ENCODE measurements at places on chromosomes 16 and 17.

DNA sequence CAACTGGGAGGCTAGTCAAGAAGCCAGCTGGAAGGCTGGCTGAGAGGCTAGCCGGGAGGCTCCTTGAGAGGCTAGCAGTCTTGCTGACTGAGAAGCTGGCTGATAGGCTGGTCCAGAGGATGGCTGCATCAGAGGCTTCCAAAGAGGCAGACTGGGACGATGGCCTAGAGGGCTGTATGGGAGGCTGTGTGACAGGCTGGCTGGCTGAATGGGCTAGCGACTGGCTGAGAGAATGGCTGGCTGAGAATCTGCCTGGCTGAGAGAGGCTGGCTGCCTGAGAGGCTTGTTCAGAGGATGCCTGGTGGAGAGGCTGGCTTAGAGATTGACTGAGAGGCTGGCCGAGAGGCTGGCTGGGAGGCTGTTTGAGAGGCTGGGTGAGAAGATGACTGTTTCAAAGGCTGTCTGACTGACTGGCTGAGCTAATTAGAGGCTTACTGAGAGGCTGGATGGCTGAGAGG is 34.8 kb upstream of the ACSM2B start:
- H3K4me1 ChIP-seq: peaks cover 6% of the 10 kb centered on the region
- H3K36me3 ChIP-seq: no peaks in the 10 kb centered on the region
- no peaks in the 10 kb centered on the region for H3K27me3 ChIP-seq
- peak overlapping the region; percentile 98 for H3K27ac ChIP-seq
- H3K4me3 ChIP-seq: no peak overlapping the region
- DNase-seq: no peak

DNA sequence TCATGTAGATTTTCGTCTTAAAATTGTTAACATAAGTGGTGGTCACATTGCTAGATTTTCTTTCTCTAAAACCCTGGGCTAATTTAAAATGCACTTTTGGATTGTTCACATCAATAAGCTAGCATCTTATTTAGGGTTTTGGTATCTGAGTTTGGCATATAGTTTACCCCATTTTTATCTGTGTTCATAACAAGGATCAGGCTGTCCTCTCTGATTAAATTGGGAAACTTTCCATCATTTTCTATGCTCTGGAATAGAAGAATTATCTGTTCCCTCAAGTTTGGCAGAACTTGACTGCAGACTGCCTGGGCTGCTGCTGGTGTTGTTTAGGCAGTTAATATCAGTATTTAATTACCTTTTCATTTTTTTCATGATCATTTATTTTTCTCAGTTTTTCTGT is 1.8 kb downstream of the SPECC1 start:
- H3K27me3 ChIP-seq: no peaks in the 10 kb centered on the region
- no peak overlapping the region for H3K4me3 ChIP-seq
- H3K4me1 ChIP-seq: no peaks in the 10 kb centered on the region
- no peaks in the 10 kb centered on the region for H3K36me3 ChIP-seq

DNA sequence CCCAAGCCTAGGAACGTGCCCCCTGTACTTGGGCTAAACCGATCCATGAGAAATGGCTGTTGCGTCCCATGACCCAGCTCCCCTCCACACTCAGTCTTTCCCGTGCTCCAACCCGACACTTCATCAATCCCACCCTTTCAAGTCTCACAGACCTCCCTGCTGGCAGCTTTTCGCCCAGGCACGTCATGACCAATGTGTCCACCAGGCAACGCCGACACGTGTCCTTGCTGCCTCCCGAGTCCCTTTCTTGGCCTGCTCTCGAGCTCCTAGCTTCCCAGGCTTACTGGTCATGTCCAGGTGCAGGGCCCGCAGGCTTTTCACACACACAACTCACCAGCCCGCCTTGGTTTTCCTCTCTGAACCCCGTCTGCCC is 12.2 kb downstream of the MNT start:
- no peak overlapping the region for H3K27ac ChIP-seq
- peaks cover 22% of the 10 kb centered on the region for H3K4me1 ChIP-seq
- H3K36me3 ChIP-seq: peaks cover 30% of the 10 kb centered on the region
- no peaks in the 10 kb centered on the region for H3K27me3 ChIP-seq
- H3K4me3 ChIP-seq: no peak overlapping the region
- DNase-seq: no peak

DNA sequence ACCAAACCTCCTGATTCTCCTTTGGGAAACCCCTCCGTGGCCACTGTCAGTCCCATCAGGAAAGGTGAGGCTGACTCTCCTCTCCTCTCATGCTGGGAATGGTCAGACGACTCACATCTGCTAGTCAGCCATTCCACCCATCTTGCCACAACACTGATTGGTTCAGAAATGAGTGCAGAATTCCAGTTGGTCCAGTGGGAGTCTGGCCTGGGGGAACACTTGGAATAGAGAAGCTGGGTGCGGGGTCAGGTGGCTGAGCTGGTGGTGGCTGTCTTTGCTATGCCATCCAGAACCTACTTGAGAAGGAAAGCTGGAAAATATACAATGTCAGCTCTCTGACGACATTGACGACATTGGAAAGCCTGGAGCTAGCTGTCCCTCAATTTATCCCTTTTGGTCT is 23.6 kb upstream of the PLLP start:
- H3K27ac ChIP-seq: peak overlapping the region; percentile 94
- H3K27me3 ChIP-seq: no peaks in the 10 kb centered on the region
- H3K4me1 ChIP-seq: peaks cover 5% of the 10 kb centered on the region
- DNase-seq: no peak
- no peaks in the 10 kb centered on the region for H3K36me3 ChIP-seq

DNA sequence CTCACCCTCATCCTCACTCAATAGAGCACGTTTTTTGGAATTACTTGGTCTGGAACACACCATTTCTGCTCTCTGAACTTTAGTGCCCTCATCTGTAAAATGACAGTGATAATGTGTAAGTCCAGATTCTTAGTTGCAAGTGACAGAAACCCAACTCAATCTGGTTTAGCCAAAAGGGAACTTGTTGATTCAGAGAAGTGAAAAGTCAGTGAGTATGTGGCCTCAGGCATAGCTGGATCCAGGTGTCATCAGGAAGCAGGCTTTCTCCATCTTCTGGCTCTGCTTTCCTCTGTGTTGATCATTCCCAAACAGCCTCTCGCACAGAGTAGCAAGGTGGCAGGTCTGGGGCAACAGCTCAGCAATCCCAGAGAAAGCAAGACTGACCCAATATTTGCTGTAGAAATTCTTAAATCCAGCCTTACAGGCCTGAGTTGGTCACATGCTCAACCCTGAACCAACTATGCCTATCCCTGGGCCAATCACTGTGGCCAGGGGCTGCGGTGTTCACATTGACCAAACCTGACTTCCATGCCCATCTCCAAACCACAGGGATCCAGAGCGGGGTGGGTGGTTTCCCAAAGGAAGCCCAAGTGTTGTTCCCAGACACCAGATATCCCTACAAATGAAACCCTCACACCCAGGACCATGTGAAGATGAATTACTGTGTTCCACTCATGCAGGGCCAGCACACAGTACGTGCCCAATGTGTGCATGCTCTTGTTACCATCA is 23.3 kb upstream of the ALKBH5 start:
- H3K27ac ChIP-seq: no peak overlapping the region
- H3K4me3 ChIP-seq: no peak overlapping the region

- H3K27ac ChIP-seq: no peak overlapping the region
- no peak overlapping the region for H3K4me3 ChIP-seq
- no peak for DNase-seq
- H3K36me3 ChIP-seq: no peaks in the 10 kb centered on the region
- H3K4me1 ChIP-seq: no peaks in the 10 kb centered on the region
Measured at GRCh38 chr16:53962041-53962440, 258.1 kb downstream of the FTO start.

GRCh38 chr16:48620445-48620844 is 10.5 kb upstream of the N4BP1 start:
- no peaks in the 10 kb centered on the region for H3K36me3 ChIP-seq
- H3K4me3 ChIP-seq: no peak overlapping the region
- DNase-seq: no peak
- peaks cover 3% of the 10 kb centered on the region for H3K4me1 ChIP-seq
- H3K27ac ChIP-seq: no peak overlapping the region
- H3K27me3 ChIP-seq: no peaks in the 10 kb centered on the region

GRCh38 chr17:64335486-64335885 is 55.2 kb downstream of the PECAM1 start:
- no peaks in the 10 kb centered on the region for H3K27me3 ChIP-seq
- H3K4me1 ChIP-seq: no peaks in the 10 kb centered on the region
- no peaks in the 10 kb centered on the region for H3K36me3 ChIP-seq
- no peak overlapping the region for H3K27ac ChIP-seq
- no peak for DNase-seq

GRCh38 chr17:5962371-5962770 is 107.8 kb upstream of the WSCD1 start:
- DNase-seq: no peak
- H3K36me3 ChIP-seq: no peaks in the 10 kb centered on the region
- H3K27ac ChIP-seq: no peak overlapping the region
- H3K4me1 ChIP-seq: no peaks in the 10 kb centered on the region
- no peaks in the 10 kb centered on the region for H3K27me3 ChIP-seq
- H3K4me3 ChIP-seq: no peak overlapping the region

DNA sequence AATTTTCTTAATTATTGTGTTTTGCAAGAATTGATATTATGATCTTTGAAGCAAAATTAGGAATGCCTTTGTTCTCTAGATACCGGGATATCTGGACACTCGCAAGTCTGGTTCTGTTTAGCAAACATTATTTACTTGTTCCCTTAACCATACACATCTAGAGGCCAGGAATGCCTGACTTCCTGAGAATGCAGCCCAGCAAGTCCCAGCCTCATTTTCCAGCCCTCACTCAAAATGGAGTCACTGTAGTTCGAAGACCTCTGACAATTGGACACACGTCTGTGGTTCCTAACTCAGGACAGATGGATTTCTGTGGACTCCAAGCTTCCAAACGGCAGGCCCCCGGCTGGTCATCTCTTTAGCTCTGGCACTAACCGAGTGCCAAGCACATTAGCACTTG is 355.4 kb upstream of the RBFOX1 start:
- H3K27ac ChIP-seq: no peak overlapping the region
- H3K27me3 ChIP-seq: no peaks in the 10 kb centered on the region
- no peaks in the 10 kb centered on the region for H3K36me3 ChIP-seq

- DNase-seq: no peak
- H3K36me3 ChIP-seq: no peaks in the 10 kb centered on the region
- H3K4me1 ChIP-seq: no peaks in the 10 kb centered on the region
- no peak overlapping the region for H3K27ac ChIP-seq
Measured at GRCh38 chr16:7025616-7026190, 306.9 kb upstream of the RBFOX1 start.

DNA sequence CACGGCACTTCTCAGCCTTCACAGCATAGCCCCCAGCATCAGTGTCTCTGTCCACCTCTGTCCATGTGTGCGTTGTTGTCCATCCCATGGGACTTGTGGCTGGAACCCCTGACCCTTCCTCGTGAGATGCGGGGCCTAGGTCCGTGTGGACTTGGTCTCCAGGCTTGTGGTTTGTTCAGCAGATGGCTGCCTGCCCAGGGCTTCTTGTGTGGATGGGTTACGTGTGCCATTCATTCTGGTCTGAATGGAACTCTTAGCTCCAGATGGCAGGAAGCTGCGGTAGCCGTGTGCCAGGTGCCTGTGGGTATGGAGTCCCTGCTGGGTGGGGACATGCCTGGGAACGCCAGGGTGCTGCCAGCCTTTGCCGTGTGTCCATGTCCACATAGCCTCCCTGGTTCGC is 31.7 kb upstream of the NUDT16L1 start:
- no peak overlapping the region for H3K4me3 ChIP-seq
- H3K27ac ChIP-seq: no peak overlapping the region
- H3K4me1 ChIP-seq: no peaks in the 10 kb centered on the region
- no peak for DNase-seq

- H3K27ac ChIP-seq: no peak overlapping the region
- H3K4me3 ChIP-seq: no peak overlapping the region
- no peak for DNase-seq
Measured at GRCh38 chr17:36728030-36728991, 126.9 kb downstream of the MRM1 start.

GRCh38 chr16:16004314-16004749 is 54.9 kb downstream of the ABCC1 start:
- no peaks in the 10 kb centered on the region for H3K27me3 ChIP-seq
- DNase-seq: no peak
- H3K36me3 ChIP-seq: peaks cover 6% of the 10 kb centered on the region
- H3K27ac ChIP-seq: peak overlapping the region; percentile 35
- peaks cover 22% of the 10 kb centered on the region for H3K4me1 ChIP-seq
- H3K4me3 ChIP-seq: no peak overlapping the region

- no peaks in the 10 kb centered on the region for H3K36me3 ChIP-seq
- DNase-seq: no peak
- H3K4me3 ChIP-seq: no peak overlapping the region
- H3K27me3 ChIP-seq: no peaks in the 10 kb centered on the region
Measured at GRCh38 chr17:45405250-45406086, 27.2 kb downstream of the ARHGAP27 start.
